ENCODE measurements at places on chromosomes 6 and 20. TPM values are rescaled to one million over a fixed set of nuclear protein-coding genes. Genes with fewer than 3 reads are reported as not detected.
A peak's percentile ranks its signal among the peaks of the same experiment; 100 is the strongest.

The ATP9A gene
- total RNA-seq, result 0.76 TPM

The C6orf118 gene
- not detected for total RNA-seq

The RSPH9 gene
- total RNA-seq, result 0.15 TPM

The HLA-DRB5 gene
- total RNA-seq, result 57.6 TPM

- no peak for DNase-seq
These were observed 73.3 kb downstream of the MAN1A1 start for GRCh38 chr6:119276211-119276610.

GRCh38 chr6:130018744-130019325, 454 bp downstream of the L3MBTL3 start:
- peak; percentile 28 for DNase-seq

DNA sequence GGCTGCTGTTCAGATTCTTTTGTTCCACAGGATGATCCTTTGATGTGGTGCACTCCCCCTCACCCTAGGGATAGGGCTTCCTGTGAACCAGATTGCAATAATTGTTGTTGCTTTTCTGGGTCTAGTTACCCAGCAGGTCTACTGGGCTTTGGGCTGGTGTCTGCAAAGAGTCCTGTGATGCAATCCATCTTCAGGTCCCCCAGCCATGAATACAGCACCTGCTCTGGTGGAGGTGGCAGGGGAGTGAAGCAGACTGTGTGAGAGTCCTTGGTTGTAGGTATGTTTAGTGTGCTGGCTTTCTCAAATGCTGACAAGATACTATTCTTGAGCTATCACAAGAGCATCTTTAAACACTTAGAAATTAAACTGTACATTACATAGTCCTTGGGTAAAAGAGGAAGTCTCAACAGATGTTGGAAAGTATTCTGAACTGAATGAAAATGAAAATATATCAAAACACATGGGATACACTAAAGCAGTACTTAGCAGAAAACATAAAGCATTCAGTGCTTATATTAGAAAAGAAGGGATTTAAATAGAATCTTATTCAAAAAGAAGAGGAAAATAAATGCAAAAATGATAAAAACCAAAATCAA, 49.1 kb upstream of the CCR6 start:
- DNase-seq, result no peak

DNA sequence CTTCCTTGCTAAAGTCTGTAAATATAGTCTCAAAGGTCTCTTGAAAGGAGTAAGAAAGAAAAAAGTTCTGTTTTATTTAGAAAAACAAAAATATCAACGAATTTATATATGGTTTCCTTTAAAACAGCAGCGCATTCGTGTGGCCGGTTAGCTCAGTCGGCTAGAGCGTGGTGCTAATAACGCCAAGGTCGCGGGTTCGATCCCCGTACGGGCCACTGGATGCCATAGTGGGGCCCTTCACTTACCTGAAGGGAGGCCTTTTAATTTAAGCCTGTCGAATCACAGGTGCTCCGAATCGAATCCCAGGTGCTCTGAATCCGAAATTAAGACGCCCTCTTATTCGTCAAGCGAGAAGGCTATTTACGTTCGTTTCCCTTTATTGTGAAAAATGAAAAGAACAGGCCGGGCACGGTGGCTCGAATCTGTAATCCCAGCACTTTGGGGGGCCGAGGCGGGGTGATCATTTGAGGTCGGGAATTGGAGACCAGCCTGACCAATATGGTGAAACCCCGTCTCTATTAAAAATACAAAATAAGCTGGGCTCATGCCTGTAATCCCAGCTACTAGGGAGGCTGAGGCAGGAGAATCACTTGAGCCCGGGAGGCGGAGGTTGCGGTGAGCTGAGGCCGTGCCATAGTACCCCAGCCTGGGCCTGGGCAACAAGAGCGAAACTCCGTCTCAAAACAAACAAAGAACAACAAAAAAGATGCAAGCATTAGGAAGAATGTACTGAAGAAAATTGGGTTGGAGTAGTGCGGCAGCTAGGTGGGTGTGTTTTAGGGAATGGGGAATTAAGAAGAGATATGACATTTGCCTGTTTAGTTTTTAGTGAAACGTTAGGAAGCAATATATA, 195.8 kb upstream of the ZNF184 start:
- DNase-seq, result no peak

GRCh38 chr20:37895166-37895565, 7.8 kb upstream of the VSTM2L start:
- DNase-seq, result no peak

- DNase-seq, result no peak
These were observed 125.5 kb downstream of the EPHA7 start for GRCh38 chr6:93293872-93294271.

DNA sequence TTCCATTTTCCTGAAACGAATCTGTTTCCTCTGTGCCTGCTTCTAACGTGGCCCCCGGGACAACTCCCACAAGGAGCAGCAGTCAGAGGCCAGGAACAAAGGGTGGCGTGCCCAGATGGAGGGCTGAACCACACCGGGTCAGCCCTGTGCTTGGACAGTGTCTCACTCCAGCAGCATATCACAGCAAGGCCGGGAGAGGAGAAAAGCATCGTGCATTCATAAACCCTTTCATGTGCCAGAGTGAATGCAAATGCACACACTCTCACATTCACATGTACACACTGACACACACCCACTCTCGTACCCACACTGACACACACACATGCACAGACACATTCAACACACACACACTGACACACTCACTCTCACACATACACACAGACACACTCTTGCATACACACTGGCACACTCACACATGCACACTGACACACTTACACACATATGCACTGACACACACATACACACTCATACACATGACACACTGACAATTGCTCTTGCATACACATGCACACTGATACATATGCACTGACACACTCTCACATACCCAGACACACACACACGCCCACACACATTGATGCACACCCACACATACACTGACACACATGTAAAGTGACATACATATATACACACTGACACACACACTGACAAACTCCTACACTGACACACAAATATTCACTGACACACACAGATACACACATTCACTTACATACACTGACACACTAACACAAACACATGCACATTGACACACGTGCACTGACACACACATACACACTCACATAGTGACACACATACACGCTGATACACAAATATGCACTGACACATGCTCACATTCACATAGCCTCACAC, 237.0 kb downstream of the LRFN2 start:
- no peak for DNase-seq

DNA sequence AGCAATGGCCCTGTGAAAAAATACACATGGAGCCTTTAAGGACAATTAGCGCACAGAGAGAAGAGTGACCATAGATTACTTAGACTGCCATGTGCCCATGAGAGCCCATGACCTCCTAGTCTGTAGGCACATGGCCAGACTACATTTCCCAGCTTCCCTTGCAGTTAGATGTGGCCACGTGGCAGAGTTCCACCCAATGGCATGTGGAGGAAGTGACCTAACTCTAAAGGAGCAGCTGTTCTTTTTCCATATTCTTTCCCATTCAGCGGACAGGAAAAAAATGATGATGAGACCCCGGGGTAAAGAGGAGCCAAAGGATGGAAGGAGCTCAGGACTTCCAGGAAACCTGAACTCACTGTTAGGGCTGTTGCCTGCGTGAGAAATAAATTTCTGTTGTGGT, 116.6 kb downstream of the CBLN4 start:
- DNase-seq, result no peak

GRCh38 chr6:12474167-12475140, 184.3 kb downstream of the EDN1 start:
- no peak for DNase-seq

- no peak for DNase-seq
These were observed 5.7 kb upstream of the OSTM1 start for GRCh38 chr6:108080010-108080780.

- no peak for DNase-seq
These were observed 12.1 kb upstream of the CHRNA4 start for GRCh38 chr20:63372971-63373885.

All from CD4-positive, CD25-positive, alpha-beta regulatory T cell (primary cell).